Natural killer cell (primary cell): ENCODE measurements at places on chromosomes 4 and X.

- DNase-seq: no peak
Measured at GRCh38 chr4:138344054-138344453, 101.9 kb upstream of the SLC7A11 start.

- DNase-seq: no peak
Measured at GRCh38 chrX:8179656-8180055, 8.6 kb upstream of the VCX2 start.

DNA sequence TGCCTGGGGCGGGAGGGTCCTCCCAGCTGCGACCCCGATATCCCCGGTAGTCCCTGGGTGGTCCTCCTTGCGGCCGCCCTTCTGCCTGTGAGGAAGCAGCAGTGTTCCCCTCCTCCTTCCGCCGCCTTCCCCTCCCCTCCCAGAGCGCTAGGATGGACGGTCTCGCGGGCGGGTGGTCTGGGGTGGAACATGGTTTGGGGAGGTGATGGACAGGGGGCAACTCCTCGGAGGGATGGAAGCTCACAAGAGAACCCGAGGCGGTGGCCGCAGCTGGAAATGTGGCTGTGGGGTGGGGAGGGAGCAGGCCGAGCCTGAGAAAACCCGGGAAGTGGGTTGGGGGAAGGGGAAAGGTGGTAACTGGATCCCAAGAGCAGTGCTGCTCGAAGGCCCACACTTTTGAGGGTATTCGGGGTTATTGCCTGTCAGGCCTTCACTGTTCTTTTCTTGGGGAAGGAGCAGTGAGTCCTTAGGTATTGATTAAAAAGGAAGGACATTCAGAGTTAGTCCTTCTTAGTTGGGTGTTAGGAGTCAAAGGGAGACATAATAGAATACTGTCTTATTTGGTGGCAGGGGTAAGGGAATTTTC is 581 bp downstream of the UBE2K start:
- no peak for DNase-seq

- no peak for DNase-seq
Measured at GRCh38 chr4:147777456-147778091, 45.7 kb downstream of the ARHGAP10 start.

DNA sequence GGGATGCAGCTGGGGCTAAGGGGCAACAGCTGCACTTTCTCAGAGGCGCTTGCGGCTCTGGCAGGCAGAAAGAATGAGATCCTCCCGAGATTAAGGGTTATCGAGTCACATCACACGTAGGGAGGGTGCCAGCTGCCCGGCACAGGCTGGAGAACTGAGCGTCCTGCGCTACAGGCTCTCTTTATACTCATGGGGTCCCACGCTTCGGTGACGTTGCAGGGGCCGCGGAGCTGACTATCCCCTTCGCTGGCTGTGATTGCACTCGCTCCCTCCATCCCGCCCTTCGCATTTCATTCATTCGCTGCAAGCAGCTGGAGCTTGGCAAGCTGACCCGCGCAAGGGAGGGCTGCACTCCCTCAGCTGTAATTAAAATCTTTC is at the start of gene TACR3:
TACR3 (minus strand) TSS at position 156 of the 378 bp plus-strand sequence. CDS start 310 bp downstream, outside the sequence.
- no peak for DNase-seq

DNA sequence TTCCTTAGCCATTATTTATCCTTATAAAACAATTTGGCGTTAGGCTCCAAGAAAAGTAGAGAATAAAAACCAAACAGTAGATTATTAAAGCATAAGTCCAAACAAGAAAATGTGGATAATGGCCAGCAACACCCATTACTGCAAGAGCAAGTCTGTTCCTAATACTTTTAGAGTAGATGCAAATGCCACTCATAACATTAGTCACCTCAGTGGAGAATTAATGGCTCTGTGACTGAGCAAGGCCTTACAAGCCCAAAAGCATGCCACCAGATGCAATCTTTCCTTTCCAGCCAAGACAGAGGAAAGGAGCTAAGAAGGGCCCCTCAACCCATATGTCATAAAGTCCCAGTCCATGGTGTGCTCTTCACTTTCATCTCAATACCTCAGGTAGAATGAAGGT is 373.8 kb downstream of the OPHN1 start:
- no peak for DNase-seq

DNA sequence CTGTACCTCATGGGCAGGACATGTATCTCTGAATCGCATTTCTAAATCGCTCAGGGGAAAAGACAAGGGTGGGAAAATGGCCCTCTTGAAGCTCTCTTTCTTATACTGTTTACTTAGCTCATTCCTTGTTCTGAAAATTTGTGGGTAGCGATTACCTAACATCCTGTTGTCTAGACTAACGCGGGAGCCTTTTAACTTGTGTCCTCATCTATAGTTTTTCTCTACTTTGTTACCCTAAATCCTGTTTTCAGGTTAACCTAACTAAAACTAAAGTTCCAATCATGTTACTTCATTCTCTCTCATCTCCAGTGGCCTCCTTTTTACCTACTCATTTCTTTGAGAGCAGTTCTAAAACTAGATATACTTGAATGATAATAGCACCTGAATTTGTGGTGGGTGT is 45.0 kb downstream of the SNX25 start:
- no peak for DNase-seq

DNA sequence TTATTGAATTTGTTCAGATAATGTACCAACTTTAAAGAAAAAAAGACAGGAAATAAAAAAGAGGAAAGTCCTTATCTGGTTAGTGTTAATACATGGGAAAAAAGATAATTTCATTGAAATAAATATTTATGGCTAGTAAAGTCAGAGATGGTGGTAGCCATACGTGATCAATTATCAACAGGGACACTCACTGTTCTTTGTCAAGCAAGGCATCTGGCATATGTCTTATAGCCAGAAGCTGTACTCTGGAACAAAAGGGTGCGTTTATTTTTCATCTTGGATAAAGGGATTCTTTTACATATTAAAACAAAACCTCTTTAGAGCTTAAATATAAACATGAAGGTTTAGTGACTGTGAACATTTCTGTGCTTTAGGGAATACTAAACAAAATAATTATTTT is 26.7 kb downstream of the HDX start:
- no peak for DNase-seq

- DNase-seq: no peak
Measured at GRCh38 chr4:185654311-185654710, 119.0 kb upstream of the PDLIM3 start.

GRCh38 chr4:72430050-72430449 is 139.0 kb downstream of the ADAMTS3 start:
- no peak for DNase-seq

- DNase-seq: no peak
Measured at GRCh38 chr4:62226082-62226481, 1026.0 kb downstream of the ADGRL3 start.

GRCh38 chr4:176874721-176875445 is 82.2 kb upstream of the VEGFC start:
- DNase-seq: no peak

DNA sequence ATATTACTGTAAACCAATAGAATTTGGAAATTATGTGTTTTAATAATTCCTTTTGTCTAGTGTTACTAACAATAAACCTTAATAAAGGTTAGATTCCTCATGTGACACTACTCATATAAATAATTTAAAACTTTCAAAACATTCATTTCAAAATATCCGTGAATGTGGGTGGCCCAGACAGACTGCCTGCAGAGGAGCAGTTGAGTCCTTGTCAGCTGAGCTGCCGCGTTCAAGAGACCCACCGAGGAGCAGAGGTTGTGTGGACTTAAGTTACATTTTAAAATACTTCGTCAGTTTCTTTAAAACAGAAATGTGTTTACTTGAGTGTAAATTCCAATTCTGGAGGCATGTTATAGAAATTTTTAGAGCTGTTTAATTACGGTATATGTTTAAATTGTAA is 64.2 kb upstream of the HGFAC start:
- DNase-seq: no peak

GRCh38 chrX:70437921-70438665 is 6.5 kb upstream of the DLG3 start:
- DNase-seq: no peak

DNA sequence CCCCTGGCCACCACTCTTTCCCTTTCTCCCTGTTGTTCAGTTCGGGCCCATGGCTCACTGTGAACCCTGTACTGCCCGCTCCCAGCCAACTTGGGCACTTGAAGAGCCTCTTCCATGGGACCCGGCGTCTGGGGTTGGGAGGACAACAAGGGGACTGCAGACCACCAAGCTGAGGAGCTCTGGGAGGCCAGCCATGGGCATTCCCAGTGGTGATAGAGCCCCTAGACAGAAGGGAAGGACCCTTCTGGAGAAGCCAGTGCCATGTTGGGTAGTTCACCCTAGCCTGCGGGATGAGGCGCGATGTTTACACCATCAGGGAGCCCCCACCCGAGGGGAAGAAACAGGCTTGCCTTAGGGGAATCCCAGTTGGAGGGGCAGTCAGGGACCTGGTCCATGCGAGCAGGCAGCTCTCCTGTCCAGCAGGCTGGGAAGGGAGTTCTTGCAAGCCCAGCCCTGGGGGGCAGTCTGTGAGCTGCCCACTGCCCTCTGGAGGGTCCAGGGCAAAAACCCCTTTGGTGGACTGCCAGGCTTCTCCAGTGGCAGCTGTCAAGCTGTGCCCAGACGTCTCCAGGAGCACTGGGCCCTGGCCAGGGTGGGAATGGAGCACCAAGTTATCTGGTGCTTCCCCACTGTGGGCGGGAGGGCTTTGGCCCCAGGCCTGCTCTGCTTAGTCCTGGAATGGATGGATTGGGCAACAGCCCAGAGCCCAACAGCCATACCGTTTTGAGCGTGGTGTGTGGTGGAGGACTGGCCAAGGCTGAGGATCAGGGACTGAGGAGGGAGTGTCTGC is 23.7 kb upstream of the UBA1 start:
- DNase-seq: no peak

DNA sequence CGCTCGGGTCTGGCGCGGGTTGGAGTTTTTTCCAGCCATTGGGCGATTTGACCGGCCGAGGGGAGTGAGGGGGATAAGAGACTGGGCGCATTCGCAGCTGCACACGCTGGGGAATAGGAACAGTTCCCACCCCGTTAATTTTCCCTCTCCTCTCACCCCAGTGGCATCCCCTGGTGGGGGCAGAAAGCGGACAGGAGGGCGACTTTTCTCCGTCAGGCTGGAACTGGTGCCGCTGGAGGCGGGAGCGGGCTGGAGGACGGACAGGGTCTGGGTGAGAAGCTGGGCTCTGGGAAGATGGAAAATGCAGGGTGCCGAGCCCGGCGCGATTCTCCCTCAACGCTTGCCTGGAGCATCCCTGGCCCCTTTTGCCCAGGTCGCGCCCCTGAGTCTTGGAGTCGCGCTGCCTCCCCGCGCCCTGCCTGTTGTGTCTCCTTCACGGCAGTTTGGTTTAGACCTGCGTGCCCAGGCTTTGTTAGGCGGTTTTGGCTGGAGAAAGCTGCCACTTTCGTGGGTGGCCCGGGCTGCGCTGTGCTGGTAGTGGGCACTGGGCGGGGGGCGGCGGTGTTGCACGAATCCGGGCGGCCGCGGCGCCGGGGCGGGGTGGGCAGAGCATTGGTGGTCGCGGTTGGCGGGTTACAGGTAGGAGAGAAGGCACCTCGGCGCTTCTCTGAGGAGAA is 2.0 kb downstream of the ADGRL3 start:
- DNase-seq: no peak

DNA sequence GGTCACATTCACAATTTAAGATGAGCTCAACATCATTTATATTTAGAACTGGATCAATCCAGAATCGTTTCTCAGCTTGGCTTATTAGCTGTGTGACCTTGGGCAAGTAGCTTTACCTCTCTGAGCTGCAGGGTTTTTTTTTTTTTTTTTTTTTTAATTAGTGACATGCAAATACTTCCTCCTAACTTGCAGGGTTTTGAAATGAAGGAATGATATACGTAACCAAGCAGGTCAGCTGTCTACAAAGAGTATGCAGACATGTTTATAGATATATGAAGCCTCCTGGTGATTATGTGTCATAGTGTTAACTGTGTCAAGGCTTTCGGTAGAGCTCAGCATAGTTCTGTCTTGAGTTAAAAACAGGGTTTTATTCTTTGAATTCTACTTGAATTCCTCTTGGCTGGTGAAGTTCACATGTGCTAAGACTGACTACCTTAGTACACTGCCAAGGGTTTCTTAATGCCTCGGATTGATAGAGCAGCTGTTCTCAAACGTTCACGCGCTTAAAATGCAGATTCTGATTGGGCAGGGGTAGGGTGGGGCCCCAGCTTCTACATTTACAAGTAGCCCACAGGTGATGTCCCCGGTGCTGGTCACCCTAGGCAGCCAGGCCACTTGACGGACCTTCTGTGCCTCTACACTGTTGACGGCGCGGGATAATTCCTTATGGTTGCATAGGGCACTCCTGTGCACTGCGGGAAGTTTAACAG is 654 bp upstream of the STS start:
- DNase-seq: no peak

GRCh38 chr4:142402900-142403299 is 443.2 kb downstream of the INPP4B start:
- peak; percentile 39 for DNase-seq

DNA sequence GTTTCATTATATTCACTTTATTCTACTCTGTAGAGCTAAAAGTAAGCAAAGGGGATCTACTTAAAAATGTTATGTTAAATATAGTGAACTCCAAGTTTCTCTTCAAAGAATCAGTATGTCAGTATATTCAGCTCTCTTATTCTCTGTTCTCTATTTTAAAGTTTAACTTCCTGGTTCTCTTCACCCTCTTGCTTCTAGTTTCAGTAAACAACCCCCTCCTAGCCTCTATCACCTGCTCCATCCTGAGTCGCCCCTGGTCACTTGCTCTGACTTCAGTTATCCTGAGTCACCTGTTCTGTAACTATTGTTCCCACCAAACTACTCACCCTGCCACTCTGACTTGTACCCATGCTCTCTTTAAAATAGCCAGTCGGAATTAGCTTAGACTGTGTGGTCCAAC is 180.9 kb upstream of the AADAT start:
- no peak for DNase-seq

- DNase-seq: no peak
Measured at GRCh38 chrX:30643313-30643821, 9.9 kb upstream of the GK start.

DNA sequence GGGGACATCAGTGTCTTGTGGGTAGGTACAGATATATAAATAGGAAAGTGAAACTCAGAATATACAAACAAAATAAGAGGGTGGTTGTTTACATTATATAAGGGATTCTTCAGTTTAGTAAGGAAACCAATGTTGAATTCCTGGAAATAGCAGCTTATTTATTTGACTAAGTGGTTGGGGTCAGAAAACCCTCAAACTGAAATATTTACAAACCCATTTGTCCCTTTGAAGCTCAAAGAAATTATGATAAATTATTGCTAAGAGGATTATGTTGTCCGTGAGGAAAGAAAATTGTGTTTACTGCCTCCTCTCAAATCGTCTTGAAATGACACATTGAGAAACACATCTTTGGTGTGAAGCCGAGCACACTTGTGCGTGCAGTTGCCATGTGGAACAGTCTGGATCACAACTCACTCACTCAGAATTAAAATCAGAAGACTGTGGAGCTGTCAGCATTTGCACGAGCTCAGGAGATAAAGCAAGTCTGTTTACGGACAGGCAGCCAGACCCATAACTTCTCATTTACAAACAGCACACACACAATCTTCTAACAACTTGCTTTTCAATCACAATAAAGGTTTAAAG is 46.8 kb upstream of the SETD7 start:
- DNase-seq: no peak

DNA sequence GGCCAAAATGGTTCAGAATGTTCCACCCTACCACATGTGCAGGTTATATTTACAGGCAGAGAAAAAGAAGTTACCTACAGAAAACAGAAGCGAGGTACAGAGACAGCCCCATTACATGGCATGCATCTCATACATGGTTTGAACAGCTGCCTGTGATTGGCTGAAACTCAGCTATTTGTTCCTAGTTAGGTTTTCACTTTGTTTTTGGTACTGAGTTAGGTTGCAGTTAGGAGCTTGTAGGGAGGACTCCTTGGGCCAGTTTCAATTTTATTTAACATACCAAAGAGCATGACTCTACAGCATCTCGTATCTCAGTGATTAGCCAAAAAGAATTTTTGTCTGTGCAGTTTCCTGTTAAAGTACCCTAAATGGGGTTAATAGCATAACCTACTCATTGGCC is 392.0 kb downstream of the MAPK10 start:
- no peak for DNase-seq

- peak; percentile 49 for DNase-seq
Measured at GRCh38 chrX:51894697-51895336, 1.4 kb downstream of the MAGED1 start.
